ENCODE measurements at places on chromosomes 7 and 10.

- DNase-seq = no peak
Observed at GRCh38 chr7:140384894-140385545, 13.3 kb downstream of the SLC37A3 start.

DNA sequence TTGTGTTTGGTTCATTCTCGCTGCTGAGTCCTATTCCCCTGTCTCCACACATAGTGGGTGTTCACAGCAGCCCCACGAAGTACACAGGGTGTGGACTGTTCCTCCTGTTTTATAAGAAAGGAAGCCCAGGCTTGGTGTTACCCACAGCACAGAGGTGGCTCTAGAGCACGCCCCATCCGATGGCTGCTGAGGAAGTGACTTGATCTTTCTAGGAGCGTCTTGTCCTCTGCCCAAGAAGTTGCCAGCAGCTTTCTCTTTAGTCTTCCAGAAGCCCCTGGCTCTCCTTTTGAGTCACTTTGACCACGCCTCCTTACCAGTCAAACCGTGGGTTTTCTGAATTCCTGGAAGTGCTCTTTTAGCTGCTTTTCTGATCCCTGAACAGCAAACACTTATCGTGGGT lies 94.0 kb downstream of the GRK5 start:
- DNase-seq = no peak

DNA sequence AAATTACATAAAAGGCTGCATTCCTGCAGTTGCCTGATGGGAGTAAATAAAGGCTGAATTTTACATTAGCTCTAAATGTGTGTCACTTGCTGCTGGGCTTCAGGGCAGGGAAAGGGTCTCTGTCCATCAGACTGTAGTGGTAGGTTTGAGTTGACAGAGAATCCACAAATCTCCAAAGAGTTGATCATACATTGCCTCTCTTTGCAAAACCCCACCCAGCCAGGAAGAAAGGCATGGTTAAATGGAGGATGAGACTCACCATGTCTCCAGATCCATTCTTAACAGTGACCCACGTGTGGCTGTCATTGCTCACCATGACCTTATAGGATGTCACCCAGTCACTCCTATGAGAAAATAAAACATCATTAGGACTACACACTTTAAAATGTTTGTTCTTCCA lies 92.8 kb downstream of the CPXM2 start:
- DNase-seq = peak; percentile 11

- DNase-seq = no peak
Observed at GRCh38 chr10:84352251-84352842, 24.0 kb downstream of the CCSER2 start.

- DNase-seq = no peak
Observed at GRCh38 chr10:114779803-114780576, 41.6 kb upstream of the FHIP2A start.

- DNase-seq = no peak
Observed at GRCh38 chr10:22648547-22648961, 65.8 kb downstream of the PIP4K2A start.

GRCh38 chr10:88361494-88361893 lies 221.6 kb downstream of the RNLS start:
- no peak for DNase-seq

- DNase-seq = no peak
Observed at GRCh38 chr7:132243463-132243862, 332.8 kb downstream of the PLXNA4 start.

GRCh38 chr10:13984647-13985155 lies 346.0 kb downstream of the FRMD4A start:
- no peak for DNase-seq

DNA sequence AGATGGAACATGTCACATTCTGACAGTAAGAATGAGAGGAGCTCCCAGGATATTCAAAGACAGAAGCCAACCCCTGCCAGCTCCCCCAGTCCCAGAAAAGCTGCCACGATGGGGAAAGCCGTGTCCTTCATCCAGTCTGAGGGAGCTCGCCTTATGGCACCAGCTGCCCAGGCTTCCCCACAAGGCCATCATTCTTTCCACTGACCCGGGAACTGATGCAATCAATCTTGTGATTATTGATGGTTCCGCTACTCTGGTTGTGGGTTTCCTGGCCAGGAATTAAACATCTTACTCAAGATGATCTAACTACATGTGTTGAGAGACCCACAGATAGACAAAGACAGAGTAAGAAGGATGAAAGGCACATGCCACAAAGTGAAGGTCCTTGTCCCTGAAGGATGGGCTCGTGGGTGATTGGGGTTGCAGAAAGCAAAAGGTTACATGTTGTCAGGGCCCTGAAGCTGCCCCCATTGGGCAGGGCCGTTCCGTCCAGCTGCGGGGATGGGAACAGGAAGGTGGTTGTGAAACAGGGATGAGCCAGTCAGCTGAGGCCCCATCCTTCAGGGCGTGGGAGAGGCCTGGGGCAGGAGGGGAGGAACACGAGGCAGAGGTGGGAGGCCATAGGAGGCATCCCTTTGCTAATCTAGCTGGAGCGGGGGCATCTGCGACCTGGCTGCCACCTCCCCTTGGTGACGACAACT lies 127.6 kb downstream of the OAT start:
- DNase-seq = peak; percentile 24

GRCh38 chr10:101047268-101047667 lies 14.5 kb upstream of the KAZALD1 start:
- no peak for DNase-seq

- DNase-seq = no peak
Observed at GRCh38 chr7:73746378-73746777, 7.8 kb upstream of the ABHD11 start.

GRCh38 chr7:102424129-102424551 lies 9.2 kb upstream of the ORAI2 start:
- DNase-seq = no peak

GRCh38 chr10:77188521-77188920 lies 449.1 kb downstream of the KCNMA1 start:
- DNase-seq = no peak

- DNase-seq = no peak
Observed at GRCh38 chr7:6244021-6244420, 28.4 kb downstream of the CYTH3 start.

Measured in type B pancreatic cell (in vitro differentiated cells).